Activated T-helper 1 cell treated with anti-CD3 and anti-CD28 coated beads, Interleukin-12 subunit alpha, Interleukin-12 subunit beta, Interleukin-2, Interleukin-4 antibody, amounts not matched to agents 30 ng/mL and 10 ng/mL and 1 ng/mL, durations not matched to agents 14 hours and 24 hours and 36 hours (primary cell): ENCODE measurements at places on chromosomes 7 and 10.

- DNase-seq = no peak
- H3K27ac ChIP-seq = no peak overlapping the region
- no peaks in the 10 kb centered on the region for H3K27me3 ChIP-seq
- no peaks in the 10 kb centered on the region for H3K36me3 ChIP-seq
- no peak overlapping the region for H3K4me3 ChIP-seq
These were observed 673.2 kb upstream of the PCDH15 start for GRCh38 chr10:55474258-55474657.

GRCh38 chr7:86644282-86645224 lies 844 bp downstream of the GRM3 start:
- H3K4me1 ChIP-seq = no peaks in the 10 kb centered on the region
- H3K36me3 ChIP-seq = no peaks in the 10 kb centered on the region
- no peak overlapping the region for H3K27ac ChIP-seq
- DNase-seq = no peak

DNA sequence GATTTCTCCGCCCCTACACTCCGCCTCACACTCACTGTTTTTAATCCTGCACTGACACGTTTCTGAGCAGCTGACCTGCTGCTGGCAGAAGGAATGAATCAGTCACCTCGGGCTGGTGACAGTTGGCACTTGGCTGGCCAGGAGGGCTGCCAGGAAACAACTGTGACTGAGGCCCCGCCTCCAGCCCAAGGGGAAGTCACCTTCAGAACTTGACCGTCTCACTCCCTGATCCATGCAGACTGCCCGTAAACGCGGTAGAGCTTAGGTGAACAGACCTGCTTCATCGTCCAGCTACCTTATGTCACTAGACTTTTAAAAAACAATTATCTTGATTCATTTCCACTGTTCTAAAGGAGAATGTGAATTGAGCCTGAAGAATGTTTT lies 107.5 kb downstream of the DOCK1 start:
- H3K36me3 ChIP-seq = no peaks in the 10 kb centered on the region
- no peaks in the 10 kb centered on the region for H3K27me3 ChIP-seq
- H3K27ac ChIP-seq = no peak overlapping the region
- DNase-seq = no peak

- peaks cover 78% of the 10 kb centered on the region for H3K4me1 ChIP-seq
- DNase-seq = peak; percentile 34
- H3K27me3 ChIP-seq = no peaks in the 10 kb centered on the region
These were observed 4.5 kb downstream of the STAM start for GRCh38 chr10:17648243-17649035.

DNA sequence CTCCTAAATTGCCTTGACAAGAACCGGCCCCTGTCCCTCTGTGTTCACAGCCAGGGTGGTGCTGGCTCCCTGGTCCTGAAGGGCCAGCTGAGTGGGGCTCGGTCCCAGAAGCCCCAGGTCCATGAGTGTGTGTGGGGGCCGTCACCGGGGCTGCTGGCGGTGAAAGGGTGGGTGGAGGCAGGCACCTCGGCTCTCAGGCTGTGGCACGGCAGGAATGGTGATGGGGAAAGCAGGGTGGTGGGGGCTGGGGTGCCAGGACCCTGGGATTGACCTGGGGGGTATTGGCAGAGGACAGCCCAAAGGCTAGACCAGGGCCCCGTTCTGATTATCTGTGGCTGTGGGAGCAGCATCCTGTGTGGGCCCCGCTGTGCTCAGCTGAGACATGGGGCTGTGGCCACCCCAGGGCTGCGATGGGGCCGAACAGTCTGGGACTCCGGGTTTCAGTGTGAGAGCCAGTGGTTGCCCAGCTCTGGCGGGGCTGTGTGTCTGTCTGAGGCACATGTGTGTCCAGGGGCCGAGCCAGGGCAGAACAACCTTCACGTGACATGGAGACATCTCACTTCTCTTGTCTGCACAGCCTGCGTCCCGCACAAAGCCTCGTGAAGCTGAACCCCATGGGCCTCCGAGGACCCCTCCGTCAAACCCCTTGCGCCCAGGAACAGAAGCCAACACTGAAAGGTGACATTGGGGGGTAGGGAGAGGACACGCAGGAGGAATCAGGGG lies 144.2 kb downstream of the ELFN1 start:
- no peak overlapping the region for H3K27ac ChIP-seq
- no peaks in the 10 kb centered on the region for H3K4me1 ChIP-seq
- H3K4me3 ChIP-seq = no peak overlapping the region
- H3K27me3 ChIP-seq = peaks cover 1% of the 10 kb centered on the region
